ENCODE measurements at places on chromosomes 4 and X.

- DNase-seq, result no peak
These were observed 66.3 kb downstream of the TSC22D3 start for GRCh38 chrX:107709266-107709806.

- no peak for DNase-seq
These were observed 610.2 kb upstream of the NDST4 start for GRCh38 chr4:115723621-115724020.

- peak; percentile 75 for DNase-seq
These were observed 71.7 kb upstream of the BCOR start for GRCh38 chrX:40169193-40170101.

DNA sequence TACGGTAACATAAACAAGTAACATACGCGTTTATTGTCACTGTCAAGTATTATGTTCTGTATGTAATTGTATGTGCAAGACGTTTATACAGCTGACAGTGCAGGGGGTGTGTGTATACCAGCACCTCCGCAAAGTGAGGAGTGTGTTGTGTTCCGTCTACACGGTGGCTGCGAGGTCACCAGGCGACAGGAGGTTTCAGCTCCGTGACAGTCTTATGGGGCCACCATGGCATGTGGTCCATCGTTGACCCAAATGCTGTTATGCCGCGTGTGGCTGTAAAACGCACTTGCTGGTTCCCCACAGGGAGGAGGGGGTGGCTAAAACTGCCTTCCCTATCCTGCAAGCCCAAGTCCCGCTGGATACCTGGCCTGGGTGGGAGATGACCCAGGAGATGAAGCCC is 25.0 kb downstream of the NSG1 start:
- no peak for DNase-seq

DNA sequence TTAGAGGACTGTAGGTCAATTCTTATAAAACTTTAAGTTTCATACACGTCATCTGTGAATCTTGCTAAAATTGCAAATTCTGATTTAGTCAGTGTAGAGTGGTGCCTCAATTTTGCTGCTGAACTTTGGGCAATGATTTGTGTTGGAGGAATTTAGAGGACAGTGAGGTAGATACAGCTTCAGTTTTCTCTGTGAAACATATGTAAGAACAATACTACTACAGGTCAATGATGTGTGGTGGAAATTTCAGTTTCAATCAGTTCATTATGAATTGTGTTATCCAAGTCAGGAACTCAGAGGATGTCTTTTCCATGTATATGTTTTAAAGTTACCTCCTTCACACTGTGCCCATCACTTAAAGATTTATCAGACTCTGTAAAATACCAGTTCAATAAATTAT is 1597.8 kb upstream of the PCDH10 start:
- DNase-seq, result no peak

DNA sequence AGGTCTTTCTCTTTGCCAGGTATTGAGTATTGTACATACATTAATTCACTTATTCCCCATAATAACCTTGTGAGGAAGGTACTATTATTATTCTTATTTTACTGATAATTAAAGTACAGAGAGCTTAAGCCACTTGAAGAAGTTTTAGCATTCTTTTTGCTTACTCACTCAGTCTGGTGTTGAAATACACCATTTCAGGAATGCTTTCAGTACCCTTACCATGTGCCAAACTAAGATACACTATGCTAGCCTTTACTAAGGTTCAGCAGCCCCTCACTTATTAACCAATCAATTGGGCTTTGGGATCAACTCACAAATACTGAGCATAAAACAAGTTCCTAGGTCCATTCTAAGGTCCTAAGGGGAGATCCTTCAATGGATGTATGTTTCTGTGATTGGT is 179.0 kb upstream of the FGF13 start:
- DNase-seq, result no peak

DNA sequence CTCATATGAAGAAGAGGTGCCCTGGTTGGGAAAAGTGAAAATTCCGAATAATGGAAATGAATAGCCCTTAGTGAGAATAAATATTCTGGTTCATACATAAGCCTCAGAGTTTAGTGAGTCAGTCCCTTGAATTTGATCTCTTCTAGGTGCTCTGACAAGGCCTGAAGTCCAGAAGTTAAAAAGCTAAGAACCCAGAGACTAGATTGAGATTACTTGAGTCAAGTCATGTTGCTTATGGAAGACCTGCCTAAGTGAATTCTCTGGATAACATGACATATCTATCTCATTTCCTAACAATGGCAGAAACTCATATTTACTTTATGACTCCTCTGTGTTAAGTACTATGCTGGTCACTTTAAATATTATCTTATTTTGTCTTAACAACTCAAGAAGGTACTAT is 10.5 kb upstream of the PRSS48 start:
- no peak for DNase-seq

- DNase-seq, result peak; percentile 10
These were observed 34.0 kb upstream of the GYPA start for GRCh38 chr4:144174401-144175067.

DNA sequence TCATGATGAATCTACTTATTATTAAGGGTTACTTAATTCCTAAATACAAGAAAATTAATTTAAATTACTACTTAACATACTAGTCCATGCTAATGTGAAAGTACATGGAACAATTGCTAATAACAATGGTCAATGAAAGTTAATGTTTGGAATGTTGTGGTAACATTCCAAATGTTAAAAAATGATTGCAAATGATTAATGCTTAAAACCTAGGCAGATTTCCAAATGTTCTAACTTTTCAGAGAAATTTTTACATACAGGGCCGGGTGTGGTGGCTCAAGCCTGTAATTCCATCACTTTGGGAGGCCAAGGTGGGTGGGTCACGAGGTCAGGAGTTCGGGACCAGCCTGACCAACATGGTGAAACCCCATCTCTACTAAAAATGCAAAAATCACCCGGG is 1851.3 kb upstream of the PCDH7 start:
- DNase-seq, result no peak

GRCh38 chr4:145552181-145552822 is 66.9 kb upstream of the MMAA start:
- no peak for DNase-seq
